ENCODE measurements at places on chromosomes 3 and 15. TPM values are rescaled to one million over a fixed set of nuclear protein-coding genes. Genes with fewer than 3 reads are reported as not detected.

Gene VPS13C
- total RNA-seq, result 94.1 TPM

Gene PRSS50
- total RNA-seq, result not detected

Gene CMTM8
- 5.8 TPM for total RNA-seq

Gene DYNLT2B
- total RNA-seq, result 17.8 TPM

Gene STX19
- not detected for total RNA-seq

Gene TMEM212
- not detected for total RNA-seq

Gene NCEH1
- 10.8 TPM for total RNA-seq

Gene KIF15
- 30.2 TPM for total RNA-seq

Measured in T-helper 1 cell treated with Interleukin-12 subunit alpha and Interleukin-12 subunit beta and Interleukin-4 antibody, amounts not matched to agents 30 ng/mL and 1 ng/mL, for 36 hours (primary cell).